Left renal pelvis (tissue), 4 donors: ENCODE measurements at places on chromosomes 6 and 20. TPM values are rescaled to one million over a fixed set of nuclear protein-coding genes. Genes with fewer than 3 reads are reported as not detected.

DNA sequence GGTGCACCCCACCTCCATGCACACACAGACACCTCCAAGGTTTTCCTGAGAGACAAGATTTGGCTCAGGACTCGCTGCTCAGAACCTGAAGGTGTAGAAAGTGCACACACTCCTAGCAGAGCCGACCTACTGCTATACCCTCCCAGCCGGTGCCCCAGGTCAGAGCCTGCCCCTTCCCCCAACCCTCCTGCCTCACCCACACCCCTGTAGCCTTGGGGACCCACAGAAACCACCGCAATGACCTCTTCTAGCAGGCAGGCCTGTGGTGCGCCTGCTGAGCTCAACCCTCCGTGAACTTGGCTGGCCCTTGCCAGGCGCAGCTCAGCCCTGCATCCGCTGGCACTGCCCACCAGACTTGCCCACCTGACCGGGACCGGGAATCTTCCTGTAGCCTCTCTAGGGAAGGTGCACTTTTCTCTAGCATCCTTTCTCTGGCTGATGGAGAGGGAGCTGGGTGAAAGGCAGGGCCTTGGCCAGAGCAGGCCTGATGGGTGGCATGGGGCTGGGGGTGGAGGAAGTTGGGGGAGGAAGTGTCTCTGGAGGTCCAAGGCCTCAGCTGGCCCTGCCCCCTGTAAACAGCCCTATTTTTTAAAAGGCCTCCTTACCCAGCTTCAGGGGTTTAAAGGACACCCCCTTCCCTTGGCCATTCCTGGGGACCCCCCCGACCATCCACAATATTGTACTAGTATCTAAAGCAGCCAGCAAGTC lies 36.9 kb upstream of the SLCO4A1 start:
- no peak for DNase-seq

DNA sequence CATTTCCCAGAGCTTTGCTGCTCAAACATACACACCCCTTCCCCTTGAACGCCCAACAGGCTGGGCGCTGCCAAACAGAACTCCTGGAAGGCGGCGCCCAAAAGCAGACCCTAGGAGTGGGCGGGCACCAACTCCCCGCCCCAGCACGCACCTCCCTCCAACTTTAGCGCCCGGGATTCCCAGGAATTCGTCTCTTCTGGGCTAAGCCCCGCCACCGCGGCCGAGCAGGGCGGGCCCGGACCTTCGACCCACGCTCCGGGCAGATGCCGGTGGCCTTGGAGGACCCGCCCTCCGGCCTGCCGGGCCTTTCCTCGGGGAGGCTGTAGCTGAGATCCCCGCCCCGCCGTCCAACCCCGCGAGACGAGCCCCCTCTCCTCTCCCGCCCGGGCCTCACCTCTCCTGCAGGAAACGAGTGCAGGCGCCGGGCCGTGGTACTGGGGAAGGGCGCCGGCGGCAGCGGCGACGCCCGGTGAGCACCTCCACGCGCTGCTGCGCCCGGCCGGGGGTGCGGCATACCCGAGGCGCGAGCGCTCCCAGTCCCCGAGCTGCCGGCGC lies 659 bp downstream of the MCUR1 start:
- no peak for DNase-seq

- DNase-seq = no peak
Observed at GRCh38 chr6:43391440-43392031, 22.1 kb upstream of the ZNF318 start.

GRCh38 chr6:38153798-38154345 lies 334.3 kb downstream of the ZFAND3 start:
- DNase-seq = no peak

GRCh38 chr6:5537967-5538366 lies 276.7 kb downstream of the FARS2 start:
- no peak for DNase-seq

- no peak for DNase-seq
Observed at GRCh38 chr6:30885481-30885998, 1.2 kb downstream of the DDR1 start.

- no peak for DNase-seq
Observed at GRCh38 chr6:138162111-138162954, 594 bp downstream of the ARFGEF3 start.

GRCh38 chr6:41306187-41306854 lies 19.8 kb upstream of the TREM1 start:
- DNase-seq = no peak

DNA sequence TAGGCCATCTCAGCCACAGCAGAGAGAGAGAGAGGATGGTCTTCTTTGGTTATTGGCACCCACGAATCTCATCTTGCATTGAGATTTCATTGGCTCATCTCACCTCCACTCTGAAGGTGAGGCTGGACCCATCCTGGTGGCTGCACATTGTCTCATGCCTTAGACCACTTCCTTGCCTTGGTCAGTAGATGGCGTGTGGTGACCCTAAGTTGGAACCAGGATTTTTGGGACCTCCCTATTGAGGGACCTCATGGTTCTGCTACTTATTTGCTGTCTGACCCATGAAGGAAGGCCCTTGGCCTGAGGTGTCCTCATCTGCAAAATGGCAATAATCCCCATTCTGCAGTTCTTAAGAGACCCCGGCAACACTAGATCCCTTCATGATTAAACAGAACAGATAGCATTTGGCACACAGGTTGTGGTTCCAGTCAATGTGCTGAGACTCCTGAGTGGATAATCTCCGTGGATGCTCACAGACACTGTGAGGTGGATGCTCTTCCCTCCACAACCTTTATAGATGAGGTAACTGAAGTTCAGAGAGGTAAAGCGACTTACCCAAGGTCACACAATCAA lies 21.5 kb upstream of the AAR2 start:
- no peak for DNase-seq

GRCh38 chr6:39992861-39993622 lies 58.8 kb upstream of the MOCS1 start:
- DNase-seq = no peak

DNA sequence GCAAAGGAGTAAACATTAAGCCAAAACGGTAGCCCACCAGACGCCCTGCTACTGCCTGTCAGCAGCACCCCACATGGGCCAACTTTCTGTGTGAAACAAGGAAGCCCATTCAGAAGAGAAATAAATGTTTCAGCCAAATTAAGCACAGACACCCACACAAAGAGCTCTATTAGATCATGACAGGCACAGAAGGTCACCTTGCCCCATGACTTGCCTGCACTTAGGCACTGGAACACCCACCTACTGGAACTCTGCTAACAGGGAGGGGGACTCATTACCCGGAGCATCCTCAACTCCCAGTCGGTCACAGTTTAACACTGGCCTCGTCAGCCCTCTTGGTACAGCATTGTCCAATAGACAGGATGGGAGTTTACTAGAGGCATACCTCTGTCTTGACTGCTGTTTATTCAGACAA lies 31.8 kb downstream of the GFOD1 start:
- no peak for DNase-seq

DNA sequence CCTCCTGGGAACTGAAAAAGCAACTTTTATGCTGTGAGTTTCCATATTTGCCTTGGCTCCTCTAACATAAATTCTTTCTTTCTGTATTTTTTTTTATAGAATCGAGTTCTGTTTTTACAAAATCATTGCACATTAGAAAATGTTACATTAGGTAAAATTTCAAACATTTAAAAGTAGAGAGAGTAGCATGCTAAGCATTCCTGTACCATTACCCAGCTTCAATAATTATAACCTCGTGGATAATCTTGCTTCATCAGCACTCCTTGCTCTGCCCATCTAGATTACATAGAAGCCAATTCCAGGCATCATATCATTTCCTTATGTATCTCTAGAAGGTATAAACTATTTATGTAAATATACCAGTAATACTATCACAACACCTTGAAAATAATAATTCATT lies 15.4 kb upstream of the FBXO30 start:
- DNase-seq = no peak

GRCh38 chr6:110882824-110883554 lies 8.4 kb downstream of the AMD1 start:
- DNase-seq = no peak

GRCh38 chr20:19605786-19606485 lies 152.1 kb upstream of the RIN2 start:
- DNase-seq = no peak

DNA sequence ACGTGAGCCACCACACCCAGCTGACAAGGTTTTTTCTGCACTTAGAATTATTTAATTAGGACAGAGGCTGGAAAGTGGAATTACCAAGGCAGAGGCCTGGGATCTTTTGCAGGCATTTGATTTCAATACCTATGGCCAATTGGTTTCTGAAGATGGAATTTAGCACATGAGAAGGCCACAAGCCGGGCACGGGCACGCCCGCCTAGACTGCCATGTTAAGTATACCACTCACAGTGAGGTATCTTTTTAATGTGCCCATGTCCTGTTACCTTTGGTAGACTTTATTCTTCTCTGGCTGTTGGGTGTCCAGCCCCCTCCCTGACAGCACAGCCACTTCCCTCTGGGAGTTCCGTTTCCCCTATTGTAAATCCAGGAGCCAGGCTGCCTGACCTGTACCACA lies 18.0 kb upstream of the TAF8 start:
- DNase-seq = no peak

BEND3 gene
- polyA plus RNA-seq = 11.0 TPM

HLA-DOB gene
- 0.29 TPM for polyA plus RNA-seq

RAMACL gene
- 0.36 TPM for polyA plus RNA-seq

FKBP1C gene
- polyA plus RNA-seq = 7.9 TPM

PTPRT gene
- 1.3 TPM for polyA plus RNA-seq

HLA-DMB gene
- polyA plus RNA-seq = 62.0 TPM

SRSF12 gene
- polyA plus RNA-seq = 7.7 TPM

THBD gene
- 6.7 TPM for polyA plus RNA-seq

KLHDC3 gene
- polyA plus RNA-seq = 90.6 TPM

CRISP2 gene
- not detected for polyA plus RNA-seq

CALHM6 gene
- polyA plus RNA-seq = 4.8 TPM

CST5 gene
- polyA plus RNA-seq = 0.27 TPM
